ENCODE measurements at places on chromosomes 13 and 19. TPM values are rescaled to one million over a fixed set of nuclear protein-coding genes. Genes with fewer than 3 reads are reported as not detected.

GRCh38 chr13:36696410-36697010, 22.7 kb downstream of the SERTM1 start:
- DNase-seq: no peak

Gene ZNF296
- total RNA-seq: 0.42 TPM

DNA sequence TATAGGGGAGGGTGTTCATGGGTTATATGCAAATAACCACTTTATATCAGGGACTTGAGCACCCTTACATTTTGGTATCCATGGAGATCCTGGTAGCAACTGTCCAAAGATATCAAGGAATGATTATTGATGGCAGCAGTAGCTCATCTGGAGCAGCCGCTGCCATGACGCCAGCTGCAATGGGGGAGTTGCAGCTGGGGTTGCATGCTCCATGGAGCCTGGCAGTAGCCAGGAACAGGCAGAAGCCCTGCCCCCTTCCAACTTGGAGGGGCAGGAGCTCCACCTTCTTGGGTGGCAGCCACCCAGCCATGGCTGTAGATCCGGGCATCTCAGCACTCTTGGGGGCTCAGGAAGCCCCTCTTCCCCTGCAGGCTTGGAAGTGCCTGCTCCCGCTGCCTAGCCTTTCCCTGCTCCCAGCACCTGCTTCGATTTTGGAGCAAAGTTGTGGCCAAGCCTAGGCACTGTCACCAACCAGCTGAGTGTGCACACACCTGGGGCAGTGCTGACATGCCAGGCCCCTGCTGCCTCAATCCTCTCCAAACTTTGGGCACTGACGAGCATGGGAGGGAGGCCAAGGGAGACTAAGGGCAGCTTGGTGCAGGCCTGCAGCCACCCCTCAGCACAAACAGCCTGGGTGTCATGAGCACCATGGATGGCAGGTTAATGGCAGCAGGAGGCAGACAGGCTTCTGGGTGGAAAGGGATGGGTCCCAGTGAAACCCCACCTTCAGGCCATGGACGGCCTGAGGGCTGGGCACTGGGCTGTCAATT, 235.6 kb upstream of the CSNK1A1L start:
- no peak for DNase-seq

DNA sequence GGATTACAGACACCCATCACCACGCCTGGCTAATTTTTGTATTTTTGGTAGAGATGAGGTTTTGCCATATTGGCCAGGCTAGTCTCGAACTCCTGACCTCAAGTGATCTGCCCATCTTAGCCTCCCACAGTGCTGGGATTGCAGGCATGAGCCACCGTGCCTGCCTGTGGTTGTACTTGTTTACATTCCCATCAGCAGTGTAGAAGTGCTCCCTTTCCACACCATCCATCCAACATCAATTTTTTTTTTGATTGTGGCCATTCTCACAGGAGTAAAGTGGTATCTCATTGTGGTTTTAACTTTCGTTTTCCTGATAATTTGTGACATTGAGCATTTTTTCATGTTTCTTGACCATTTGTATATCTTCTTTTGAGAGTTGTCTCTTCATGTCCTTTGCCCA, 1019.4 kb upstream of the SLC10A2 start:
- no peak for DNase-seq

DNA sequence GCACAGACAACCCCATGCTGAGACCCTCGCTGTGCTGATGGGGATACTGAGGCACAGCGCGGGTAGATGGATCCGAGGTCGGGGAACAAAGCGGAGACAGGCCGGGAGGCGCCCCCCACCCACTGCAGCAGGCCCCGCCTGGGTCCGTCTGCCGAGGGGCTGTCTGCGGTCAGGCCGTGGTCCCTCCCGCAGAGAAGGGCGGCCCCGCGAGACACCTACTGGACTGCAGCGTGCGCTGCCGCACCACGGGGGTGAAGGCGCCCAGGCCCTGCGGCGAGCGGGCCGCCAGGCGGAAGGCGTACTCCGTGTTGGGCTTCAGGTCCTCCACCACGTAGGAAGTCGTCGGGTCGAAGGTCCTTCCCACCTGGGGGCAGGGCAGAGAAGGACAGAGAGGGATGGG, 101.9 kb downstream of the PTPRS start:
- DNase-seq: no peak

DNA sequence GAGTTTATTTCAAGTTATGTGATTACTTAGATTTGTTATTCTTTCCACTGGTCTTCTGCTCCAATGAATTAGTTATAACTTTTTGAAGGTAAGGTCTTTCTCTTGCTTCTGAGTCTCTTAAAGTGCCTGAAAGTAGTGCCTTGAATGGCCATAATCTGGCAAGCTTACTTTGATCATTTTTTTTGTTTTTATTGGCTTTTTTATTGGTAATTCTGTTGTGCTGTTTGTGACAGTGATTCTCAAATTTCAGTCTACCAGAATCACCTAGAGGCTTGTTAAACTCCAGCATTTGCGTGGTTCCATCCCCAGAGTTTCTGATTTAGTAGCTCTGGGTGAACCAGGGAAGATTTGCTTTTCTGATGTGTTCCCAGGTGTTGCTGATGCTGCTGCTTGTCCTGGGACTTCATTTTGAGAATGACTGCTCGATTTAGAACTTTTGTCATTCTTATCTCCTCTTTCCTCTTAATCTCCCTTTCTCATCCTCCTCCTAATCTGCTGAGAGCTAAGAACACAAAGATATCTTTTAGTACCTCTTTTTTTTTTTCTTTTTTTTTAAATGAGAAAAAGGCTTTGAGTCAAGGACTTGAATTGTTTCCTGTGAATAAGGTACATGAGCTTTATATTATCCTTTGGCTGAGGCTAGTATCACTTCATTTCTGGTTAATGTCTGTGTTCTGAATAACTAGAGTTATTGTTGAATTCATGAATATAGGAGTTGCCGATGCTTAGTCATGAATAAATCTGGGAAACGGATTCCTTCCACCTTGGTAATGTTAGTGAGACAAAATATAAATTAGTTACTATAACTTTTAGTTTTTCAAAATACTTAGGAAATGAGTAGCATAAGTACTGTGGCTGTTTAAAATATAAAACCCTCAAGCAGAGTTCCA, 91.4 kb downstream of the PAN3 start:
- no peak for DNase-seq
